Type B pancreatic cell (in vitro differentiated cells): ENCODE measurements at places on chromosomes 7 and 10. TPM values are rescaled to one million over a fixed set of nuclear protein-coding genes. Genes with fewer than 3 reads are reported as not detected.

DNA sequence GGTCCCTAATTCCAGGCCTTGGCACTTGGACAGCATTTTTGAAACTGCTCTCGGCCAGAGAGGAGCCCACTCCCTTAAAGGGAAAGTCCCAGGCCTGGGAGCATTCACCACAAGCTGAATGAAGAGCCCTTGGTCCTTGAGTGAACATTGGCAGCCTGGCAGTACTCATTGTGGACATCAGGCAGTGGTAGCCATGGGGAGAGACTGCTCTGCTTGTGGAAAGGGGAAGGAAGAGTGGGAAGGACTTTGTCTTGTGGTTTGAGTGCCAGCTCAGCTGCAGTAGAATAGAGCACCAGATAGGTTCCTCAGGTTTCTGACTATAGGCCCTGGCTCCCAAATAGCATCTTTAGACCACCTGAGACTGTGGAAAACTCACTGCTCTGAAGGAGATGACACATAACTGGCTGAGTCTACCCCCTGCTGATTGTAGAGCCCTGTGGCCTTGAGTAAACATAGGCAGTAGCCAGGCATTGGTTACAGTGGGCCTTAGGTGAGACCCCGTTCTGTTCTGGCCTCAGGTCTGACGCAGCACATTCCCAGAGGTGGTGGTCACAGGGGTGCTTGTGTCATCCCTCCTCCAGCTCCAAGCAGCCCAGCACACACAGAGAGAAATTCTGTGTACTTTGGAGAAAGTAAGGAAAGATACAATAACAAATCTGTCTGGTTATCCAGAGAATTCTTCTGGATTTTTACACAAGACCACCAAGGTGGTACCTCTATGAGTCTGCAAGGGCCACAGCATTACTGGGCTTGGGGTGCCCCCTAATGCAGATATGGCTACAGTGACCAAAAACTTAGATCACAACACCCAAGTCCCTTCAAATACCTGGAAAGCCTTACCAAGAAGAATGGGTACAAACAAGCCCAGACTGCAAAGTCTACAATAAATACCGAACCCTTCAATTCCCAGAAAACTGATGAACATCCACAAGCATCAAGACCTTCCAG is 153.8 kb downstream of the GNAI1 start:
- H3K27ac ChIP-seq: no peak overlapping the region
- no peaks in the 10 kb centered on the region for H3K4me1 ChIP-seq
- no peaks in the 10 kb centered on the region for H3K36me3 ChIP-seq
- no peaks in the 10 kb centered on the region for H3K27me3 ChIP-seq

GRCh38 chr10:78772986-78773530 is 295.7 kb upstream of the ZMIZ1 start:
- no peak for DNase-seq
- peaks cover 66% of the 10 kb centered on the region for H3K4me1 ChIP-seq
- no peak overlapping the region for H3K27ac ChIP-seq
- H3K27me3 ChIP-seq: no peaks in the 10 kb centered on the region

- H3K27me3 ChIP-seq: no peaks in the 10 kb centered on the region
- peaks cover 27% of the 10 kb centered on the region for H3K4me1 ChIP-seq
- no peaks in the 10 kb centered on the region for H3K36me3 ChIP-seq
- H3K4me3 ChIP-seq: peak overlapping the region; percentile 72
- no peak for DNase-seq
Observed at GRCh38 chr10:103677486-103678177, 177.7 kb downstream of the SH3PXD2A start.

- no peaks in the 10 kb centered on the region for H3K36me3 ChIP-seq
- no peak for DNase-seq
- H3K4me3 ChIP-seq: peak overlapping the region; percentile 69
Observed at GRCh38 chr10:100710151-100710871, 35.1 kb upstream of the PAX2 start.

- no peak overlapping the region for H3K27ac ChIP-seq
- H3K4me1 ChIP-seq: no peaks in the 10 kb centered on the region
- H3K4me3 ChIP-seq: no peak overlapping the region
Observed at GRCh38 chr10:129419397-129419796, 47.6 kb upstream of the MGMT start.

DNA sequence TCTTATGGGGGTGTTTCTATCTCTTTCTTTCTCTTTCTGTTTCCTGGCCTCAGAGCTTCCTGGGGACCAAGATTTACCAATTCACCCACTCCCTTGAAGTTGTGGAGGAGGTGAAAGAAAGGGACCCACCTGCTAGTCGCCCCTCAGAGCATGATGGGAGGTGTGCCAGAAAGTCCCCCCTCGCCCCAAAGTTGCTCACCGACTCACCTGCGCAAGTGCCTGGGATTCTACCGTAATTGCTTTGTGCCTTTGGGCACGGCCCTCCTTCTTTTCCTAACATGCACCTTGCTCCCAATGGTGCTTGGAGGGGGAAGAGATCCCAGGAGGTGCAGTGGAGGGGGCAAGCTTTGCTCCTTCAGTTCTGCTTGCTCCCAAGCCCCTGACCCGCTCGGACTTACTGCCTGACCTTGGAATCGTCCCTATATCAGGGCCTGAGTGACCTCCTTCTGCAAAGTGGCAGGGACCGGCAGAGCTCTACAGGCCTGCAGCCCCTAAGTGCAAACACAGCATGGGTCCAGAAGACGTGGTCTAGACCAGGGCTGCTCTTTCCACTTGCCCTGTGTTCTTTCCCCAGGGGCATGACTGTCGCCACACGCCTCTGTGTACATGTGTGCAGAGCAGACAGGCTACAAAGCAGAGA is 12.2 kb downstream of the AQP1 start:
- no peak overlapping the region for H3K27ac ChIP-seq
- no peaks in the 10 kb centered on the region for H3K36me3 ChIP-seq
- no peak overlapping the region for H3K4me3 ChIP-seq

DNA sequence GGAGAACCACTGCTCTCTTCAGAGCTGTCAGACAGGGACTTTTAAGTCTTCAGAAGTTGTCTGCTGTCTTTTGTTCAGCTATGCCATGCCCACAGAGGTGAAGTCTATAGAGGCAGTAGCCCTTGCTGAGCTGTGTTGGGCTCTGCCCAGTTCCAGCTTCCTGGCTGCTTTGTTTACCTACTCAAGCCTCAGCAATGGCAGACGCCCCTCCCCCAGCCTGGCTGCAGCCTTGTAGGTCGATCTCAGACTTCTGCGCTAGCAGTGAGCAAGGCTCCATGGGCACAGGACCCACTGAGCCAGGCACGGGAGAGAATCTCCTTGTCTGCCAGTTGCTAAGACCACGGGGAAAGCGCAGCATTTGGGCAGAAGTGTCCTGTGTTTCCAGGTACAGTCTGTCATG is 12.1 kb upstream of the CPA2 start:
- no peaks in the 10 kb centered on the region for H3K27me3 ChIP-seq
- DNase-seq: no peak
- no peaks in the 10 kb centered on the region for H3K4me1 ChIP-seq
- peaks cover 3% of the 10 kb centered on the region for H3K36me3 ChIP-seq
- H3K27ac ChIP-seq: no peak overlapping the region
- no peak overlapping the region for H3K4me3 ChIP-seq

DNA sequence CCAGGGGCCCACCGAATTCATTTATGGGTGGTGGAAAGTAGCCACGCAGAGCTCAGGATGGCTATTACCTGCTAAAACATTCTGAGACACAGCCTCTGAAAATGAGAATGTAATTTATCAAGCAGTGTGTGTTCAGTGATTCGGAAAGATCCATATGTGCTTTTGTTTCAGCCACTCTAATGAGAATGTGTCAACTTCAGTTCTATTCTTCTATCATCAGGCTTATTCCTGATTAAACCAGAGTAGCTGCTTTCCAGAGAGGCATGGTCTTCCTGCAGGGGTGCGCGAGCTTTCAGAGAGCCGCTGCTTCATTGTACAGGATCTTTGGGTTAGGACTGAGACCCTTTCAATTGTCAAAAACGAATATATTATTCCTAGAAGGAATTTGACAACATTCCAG is 167.6 kb downstream of the OTUD1 start:
- no peak overlapping the region for H3K27ac ChIP-seq
- no peak overlapping the region for H3K4me3 ChIP-seq
- H3K36me3 ChIP-seq: no peaks in the 10 kb centered on the region
- no peak for DNase-seq

DNA sequence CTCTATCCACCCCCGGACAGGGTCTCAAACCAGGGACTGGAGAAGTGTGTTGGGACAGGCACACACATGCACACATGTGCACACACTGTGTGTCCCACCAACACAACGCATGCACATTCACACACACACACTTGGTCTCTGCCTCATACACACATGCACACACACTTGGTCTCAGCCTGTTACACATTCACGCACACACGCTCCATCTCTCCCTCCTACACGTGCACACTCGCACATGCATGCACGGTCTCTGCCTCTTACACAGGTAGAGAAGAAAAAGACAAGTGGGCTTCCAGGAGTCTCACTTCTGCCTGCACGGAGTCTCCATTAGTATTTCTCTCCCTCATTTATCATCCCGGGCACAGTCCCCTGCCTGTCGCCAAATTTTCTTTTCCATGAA is 171.2 kb downstream of the EBF3 start:
- H3K27me3 ChIP-seq: no peaks in the 10 kb centered on the region
- H3K4me1 ChIP-seq: no peaks in the 10 kb centered on the region
- no peak overlapping the region for H3K27ac ChIP-seq
- H3K4me3 ChIP-seq: no peak overlapping the region
- H3K36me3 ChIP-seq: peaks cover 6% of the 10 kb centered on the region
- DNase-seq: no peak

OR2A12 gene
- total RNA-seq: not detected in 2 replicates

SPDYE8 gene
- not detected in 2 replicates for total RNA-seq

MBL2 gene
- not detected in 2 replicates for total RNA-seq
